ENCODE measurements at places on chromosomes 2 and 18. TPM values are rescaled to one million over a fixed set of nuclear protein-coding genes. Genes with fewer than 3 reads are reported as not detected.

The XDH gene
- 4.3 TPM for total RNA-seq

The CCDC148 gene
- total RNA-seq: not detected

The RAB6C gene
- total RNA-seq: not detected

The CYBRD1 gene
- 10.3 TPM for total RNA-seq

The MARCHF4 gene
- 1.4 TPM for total RNA-seq

The BBS5 gene
- 2.3 TPM for total RNA-seq

The LAPTM4A gene
- 24.6 TPM for total RNA-seq

The TIA1 gene
- total RNA-seq: 72.8 TPM

The DYSF gene
- 1.0 TPM for total RNA-seq

The C2orf74 gene
- 30.6 TPM for total RNA-seq

The ST3GAL5 gene
- total RNA-seq: 15.1 TPM

The UPP2 gene
- total RNA-seq: not detected

The CD8B2 gene
- not detected for total RNA-seq

The EGR4 gene
- 0.05 TPM for total RNA-seq

The DAPL1 gene
- not detected for total RNA-seq

The GALNT13 gene
- 3.8 TPM for total RNA-seq

All from A375 (cell line).